ENCODE measurements at places on chromosomes 7 and 10. TPM values are rescaled to one million over a fixed set of nuclear protein-coding genes. Genes with fewer than 3 reads are reported as not detected.

DNA sequence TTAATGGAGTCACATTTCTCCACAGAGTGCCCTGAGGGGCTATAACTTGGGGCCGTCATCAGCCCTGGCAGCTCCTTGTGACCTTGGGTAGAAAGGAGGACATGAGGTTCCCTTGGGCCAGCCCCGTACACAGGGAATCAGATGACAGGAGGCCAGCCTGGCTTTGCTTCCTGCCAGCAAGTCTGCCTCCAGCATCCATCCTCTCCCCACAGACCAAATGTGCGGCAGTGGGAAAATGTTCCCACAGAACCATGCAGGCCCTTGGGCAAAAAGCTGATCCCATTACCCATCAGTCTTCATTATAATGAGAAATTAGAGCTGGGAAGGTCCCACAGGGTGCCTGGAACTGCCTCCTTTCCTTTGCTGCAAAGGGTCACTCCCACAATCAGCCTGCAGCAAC is 908.3 kb downstream of the GRID1 start:
- DNase-seq, result no peak

DNA sequence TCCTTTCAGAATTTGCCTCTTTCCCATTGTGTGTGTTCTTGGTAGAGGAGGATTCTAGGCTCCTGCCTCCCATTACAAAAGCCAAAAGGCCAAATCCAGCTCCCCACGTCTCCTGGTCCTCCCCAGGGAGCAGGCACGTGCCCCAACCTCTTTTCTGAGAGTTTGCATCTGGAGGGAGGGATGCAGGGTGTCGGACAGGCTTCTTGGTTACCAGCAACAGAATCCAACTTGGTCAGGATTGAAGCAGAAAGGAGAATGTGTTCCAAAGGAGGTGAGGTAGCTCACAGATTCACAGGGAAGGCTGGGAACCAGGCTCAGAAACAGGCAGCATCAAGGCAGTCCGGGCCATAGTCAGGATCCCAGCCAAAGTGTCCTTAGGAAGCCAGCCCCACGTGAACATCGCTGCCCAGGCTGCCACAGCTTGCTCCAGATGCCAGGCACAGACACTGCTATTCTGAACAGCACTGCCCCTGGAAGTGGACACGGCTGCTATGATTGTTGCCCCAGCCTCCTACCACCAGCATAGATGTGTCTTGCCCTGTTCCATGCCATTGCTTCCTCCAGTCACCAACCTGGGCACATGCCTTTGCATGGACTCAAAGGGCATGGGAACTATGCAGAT is 264.2 kb upstream of the ZMIZ1 start:
- DNase-seq, result no peak

- no peak for DNase-seq
Observed at GRCh38 chr10:118723466-118723865, 31.3 kb downstream of the CACUL1 start.

- DNase-seq, result no peak
Observed at GRCh38 chr10:43959364-43960134, 310.9 kb upstream of the ZNF32 start.

- DNase-seq, result no peak
Observed at GRCh38 chr7:89377219-89377618, 581.7 kb upstream of the TEX47 start.

- DNase-seq, result peak; percentile 53
Observed at GRCh38 chr7:128123291-128124037, 92.2 kb upstream of the LRRC4 start.

DNA sequence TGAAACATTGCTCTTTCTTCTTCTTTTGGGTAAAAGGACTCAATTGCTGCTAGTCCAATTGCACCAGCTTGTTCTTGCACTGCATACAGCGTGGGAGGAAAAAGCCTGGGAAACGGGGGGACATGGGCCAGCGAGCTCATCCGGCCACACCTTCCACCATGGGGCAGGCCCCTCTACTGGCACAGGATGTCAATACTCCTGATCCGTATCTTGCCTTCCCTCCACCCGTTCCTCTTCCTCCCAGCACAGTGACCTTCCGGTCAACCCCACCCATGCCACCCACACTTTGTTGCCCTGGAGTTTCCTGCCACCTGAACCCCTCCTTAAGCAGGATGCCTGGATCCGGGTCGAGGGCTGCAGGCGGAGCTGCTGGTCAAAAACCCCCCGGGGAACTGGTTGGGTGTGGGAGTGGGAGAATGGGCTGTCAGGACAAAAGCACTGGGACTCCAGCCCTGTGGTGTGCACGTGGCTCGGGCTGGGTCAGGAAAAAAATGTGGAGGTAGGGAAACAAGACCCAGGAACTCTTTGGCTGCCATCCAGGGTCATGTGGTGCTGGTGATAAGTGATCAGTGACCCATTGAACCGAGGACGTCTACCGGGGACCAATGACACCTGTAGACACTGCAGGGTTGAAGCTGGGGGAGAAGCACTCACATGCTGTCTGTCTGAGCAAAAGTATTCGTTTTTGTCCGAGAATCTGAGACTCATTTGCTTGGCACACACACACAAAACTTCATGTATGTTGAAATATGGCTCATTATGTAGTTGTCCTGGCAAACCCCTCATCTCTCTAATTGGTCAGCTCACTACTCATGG is 8.1 kb downstream of the IL2RA start:
- DNase-seq, result no peak

DNA sequence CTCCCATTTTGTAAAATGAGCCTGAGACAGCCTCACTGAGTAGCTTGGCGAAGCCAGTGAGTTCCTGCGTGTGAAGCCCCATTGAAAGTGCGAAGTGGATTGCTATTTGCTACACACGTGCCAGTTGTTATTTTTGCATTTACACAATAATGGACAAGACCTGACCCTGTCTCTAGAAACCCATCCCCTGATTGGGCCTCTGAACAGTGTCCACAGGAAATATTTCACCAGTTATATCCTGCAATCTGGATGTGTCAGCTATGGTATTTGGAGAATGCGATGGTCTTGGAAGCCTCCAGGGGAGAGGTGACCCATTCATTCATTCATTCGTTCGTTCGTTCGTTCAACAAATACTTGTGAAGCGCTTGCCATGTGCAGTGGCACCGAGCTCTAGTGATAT is 37.1 kb downstream of the COL13A1 start:
- DNase-seq, result peak; percentile 32

The CYP3A5 gene
- total RNA-seq, result not detected

The ABCC2 gene
- 0.45 TPM for total RNA-seq

DNA sequence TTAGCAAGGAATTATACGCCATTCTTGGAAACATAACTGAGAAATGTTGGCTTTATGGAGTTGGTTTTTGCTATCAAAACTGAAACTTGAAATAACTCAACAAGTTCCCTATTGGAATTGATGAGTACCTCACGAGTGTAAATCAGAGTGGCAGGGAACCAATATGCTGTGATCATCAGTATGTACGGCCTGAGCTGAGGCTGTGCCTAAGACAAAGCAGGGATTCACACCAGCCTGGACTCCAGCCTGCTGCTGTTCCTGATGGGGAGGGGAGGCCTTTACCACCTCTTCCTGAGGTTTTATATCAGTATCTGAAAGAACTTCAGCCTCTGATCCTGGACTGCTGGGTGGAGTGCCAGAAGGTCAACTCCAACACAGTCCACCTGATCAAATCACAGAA is 52.7 kb downstream of the CRTAC1 start:
- no peak for DNase-seq

GRCh38 chr10:84179059-84179710 is 5.6 kb downstream of the GPR15LG start:
- DNase-seq, result no peak

GRCh38 chr10:96610817-96611216 is 24.0 kb upstream of the TM9SF3 start:
- DNase-seq, result no peak

The RBP3 gene
- not detected for total RNA-seq

The ARF5 gene
- 196 TPM for total RNA-seq

All from GM23338 (cell line).